Esophagus squamous epithelium (tissue), 5 donors: ENCODE measurements at places on chromosomes 2 and 18.

DNA sequence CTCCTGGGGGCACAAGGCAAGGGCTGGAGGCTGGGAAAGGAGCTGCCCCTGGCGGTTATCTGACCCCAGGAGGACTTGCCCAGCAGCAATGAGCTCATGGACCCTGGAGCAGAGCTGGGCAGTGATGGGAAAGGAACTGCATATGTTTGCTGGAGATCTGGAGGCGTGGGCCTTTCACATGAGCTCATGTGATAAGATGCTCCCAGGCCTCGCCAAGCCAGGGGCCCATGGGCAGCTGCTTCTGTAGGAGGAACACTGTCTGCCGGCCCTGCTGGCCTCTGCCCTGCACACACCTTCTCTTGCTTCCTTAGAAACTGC, 9.0 kb upstream of the NPPC start:
- no peaks in the 10 kb centered on the region for H3K36me3 ChIP-seq
- peaks cover 15% of the 10 kb centered on the region for H3K27me3 ChIP-seq
- no peaks in the 10 kb centered on the region for H3K4me1 ChIP-seq
- H3K27ac ChIP-seq: no peak overlapping the region
- no peak overlapping the region for H3K4me3 ChIP-seq

- H3K4me1 ChIP-seq: no peaks in the 10 kb centered on the region
- no peak for DNase-seq
- H3K36me3 ChIP-seq: peaks cover 26% of the 10 kb centered on the region
- H3K4me3 ChIP-seq: no peak overlapping the region
- no peak overlapping the region for H3K27ac ChIP-seq
These were observed 23.7 kb downstream of the RNF125 start for GRCh38 chr18:32042337-32042736.

- H3K27me3 ChIP-seq: no peaks in the 10 kb centered on the region
- DNase-seq: no peak
- no peaks in the 10 kb centered on the region for H3K4me1 ChIP-seq
- no peaks in the 10 kb centered on the region for H3K36me3 ChIP-seq
- H3K27ac ChIP-seq: peak overlapping the region; percentile 19
- H3K4me3 ChIP-seq: no peak overlapping the region
These were observed 86.6 kb downstream of the WDSUB1 start for GRCh38 chr2:159199761-159200465.

- no peaks in the 10 kb centered on the region for H3K36me3 ChIP-seq
- DNase-seq: no peak
- H3K4me3 ChIP-seq: peak overlapping the region; percentile 79
- H3K27ac ChIP-seq: peak overlapping the region; percentile 92
- H3K4me1 ChIP-seq: peaks cover 6% of the 10 kb centered on the region
These were observed 653 bp downstream of the MRPS9 start for GRCh38 chr2:105038383-105039061.

GRCh38 chr2:81835321-81836000, 1530.9 kb upstream of the LRRTM1 start:
- H3K4me1 ChIP-seq: no peaks in the 10 kb centered on the region
- no peaks in the 10 kb centered on the region for H3K27me3 ChIP-seq
- DNase-seq: no peak
- H3K27ac ChIP-seq: no peak overlapping the region

DNA sequence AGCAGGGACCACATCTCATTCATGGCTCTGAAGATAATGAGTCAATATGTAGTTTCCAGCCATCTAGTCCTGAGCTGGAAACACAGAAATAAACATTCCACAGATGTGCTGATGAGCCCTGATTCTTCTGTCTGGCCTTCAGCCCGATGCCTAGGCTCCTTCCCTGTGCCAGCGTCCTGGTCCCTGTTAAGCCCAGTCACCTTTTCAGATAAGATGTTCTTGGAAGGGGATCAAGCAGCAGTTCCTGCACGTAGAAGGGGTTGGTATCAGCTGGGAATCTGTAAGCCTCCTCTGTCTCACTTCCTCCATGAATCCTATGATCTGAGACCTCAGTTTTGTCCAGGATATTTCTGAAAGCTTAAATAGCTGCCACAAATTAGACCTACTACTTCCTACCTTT, 149.3 kb downstream of the TTC32 start:
- no peaks in the 10 kb centered on the region for H3K4me1 ChIP-seq
- no peaks in the 10 kb centered on the region for H3K27me3 ChIP-seq
- no peaks in the 10 kb centered on the region for H3K36me3 ChIP-seq
- H3K4me3 ChIP-seq: no peak overlapping the region
- no peak overlapping the region for H3K27ac ChIP-seq

DNA sequence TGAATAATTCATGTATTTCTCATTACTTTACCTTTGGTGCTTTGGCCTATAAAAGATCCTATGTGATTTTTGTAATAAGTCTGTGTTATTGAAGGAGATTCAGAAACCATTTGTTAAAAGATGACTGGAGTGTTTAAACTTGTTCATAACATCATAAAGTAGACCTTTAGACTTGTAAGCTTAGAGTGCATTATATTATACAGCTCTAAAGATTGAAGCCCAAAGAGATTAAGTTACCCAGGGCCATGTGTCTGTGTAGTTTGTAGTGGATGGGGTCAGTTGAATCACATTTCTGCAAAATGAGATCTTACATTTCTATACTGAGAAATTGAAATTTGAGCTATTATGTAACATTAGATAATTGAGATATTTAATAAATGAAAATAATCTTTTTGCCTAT, 60.2 kb upstream of the STON1 start:
- no peaks in the 10 kb centered on the region for H3K4me1 ChIP-seq
- no peaks in the 10 kb centered on the region for H3K27me3 ChIP-seq
- no peak for DNase-seq

GRCh38 chr2:71950256-71951082, 197.2 kb downstream of the CYP26B1 start:
- no peak overlapping the region for H3K4me3 ChIP-seq
- no peak for DNase-seq
- peaks cover 4% of the 10 kb centered on the region for H3K4me1 ChIP-seq
- no peaks in the 10 kb centered on the region for H3K36me3 ChIP-seq
- no peak overlapping the region for H3K27ac ChIP-seq
- H3K27me3 ChIP-seq: no peaks in the 10 kb centered on the region

DNA sequence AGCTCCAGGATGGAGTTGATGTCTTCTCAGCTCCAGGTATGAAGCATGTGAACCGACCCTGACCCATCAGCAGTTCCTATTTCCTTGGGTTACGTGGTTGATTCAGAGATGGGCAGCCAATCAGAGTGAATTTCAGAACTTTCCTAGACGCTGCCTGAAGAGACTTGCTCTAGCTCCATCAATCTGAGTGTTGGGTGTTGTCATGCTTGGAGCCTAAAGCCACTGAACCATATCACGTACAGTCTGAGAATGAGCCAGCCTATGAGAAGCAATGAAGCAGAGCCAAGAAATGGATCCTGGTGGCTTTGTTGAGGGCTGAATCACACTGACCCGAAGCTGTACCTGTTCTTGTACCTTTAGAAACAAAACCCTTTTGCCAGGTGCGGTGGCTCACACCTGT, 19.6 kb upstream of the KLF7 start:
- H3K4me1 ChIP-seq: no peaks in the 10 kb centered on the region
- no peak for DNase-seq
- H3K36me3 ChIP-seq: no peaks in the 10 kb centered on the region

GRCh38 chr2:175640655-175641054, 361.4 kb downstream of the LNPK start:
- no peaks in the 10 kb centered on the region for H3K4me1 ChIP-seq
- H3K27ac ChIP-seq: no peak overlapping the region

DNA sequence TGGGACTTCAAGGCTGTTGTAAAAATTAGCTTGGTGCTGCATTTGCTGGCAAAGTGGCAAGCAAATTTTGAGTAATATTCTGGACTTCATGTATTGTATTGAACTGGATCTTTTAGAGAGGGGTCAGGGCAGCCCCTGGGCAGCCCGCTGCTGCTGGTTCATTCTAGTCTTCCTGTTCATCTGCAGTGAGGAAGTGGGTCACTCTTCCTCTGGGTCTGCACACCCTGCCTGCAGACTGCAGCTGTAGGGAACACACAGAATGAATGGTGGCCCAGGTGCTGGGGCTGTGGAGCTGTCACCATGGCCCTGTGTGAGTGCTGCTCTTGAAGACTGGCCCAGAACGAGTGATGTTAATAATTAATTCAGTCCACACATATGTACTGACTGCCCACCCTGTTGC, 9.4 kb downstream of the SH3RF3 start:
- no peaks in the 10 kb centered on the region for H3K36me3 ChIP-seq
- H3K4me1 ChIP-seq: no peaks in the 10 kb centered on the region
- no peak overlapping the region for H3K27ac ChIP-seq
- no peak overlapping the region for H3K4me3 ChIP-seq

GRCh38 chr2:8938384-8938783, 65.1 kb downstream of the MBOAT2 start:
- no peaks in the 10 kb centered on the region for H3K27me3 ChIP-seq
- no peak overlapping the region for H3K27ac ChIP-seq
- H3K36me3 ChIP-seq: no peaks in the 10 kb centered on the region
- no peak for DNase-seq

DNA sequence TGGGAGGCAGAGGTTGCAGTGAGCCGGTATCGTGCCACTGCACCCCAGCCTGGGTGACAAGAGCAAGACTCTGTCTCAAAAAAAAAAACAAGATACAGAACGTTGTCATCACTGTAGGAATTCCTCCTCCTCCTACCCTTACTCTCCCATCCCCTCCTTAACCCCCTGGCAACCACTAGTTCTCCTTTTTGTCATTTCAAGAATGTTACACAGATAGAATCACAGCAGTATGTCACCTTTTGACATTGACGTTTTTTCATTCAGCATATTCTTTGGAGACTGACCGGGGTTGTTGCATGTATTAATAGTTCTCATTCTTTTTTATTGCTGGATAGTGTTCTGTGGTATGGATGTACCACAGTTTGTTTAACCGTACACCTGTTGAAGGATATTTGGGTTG, 32.4 kb downstream of the TTLL4 start:
- no peak overlapping the region for H3K4me3 ChIP-seq
- H3K36me3 ChIP-seq: peaks cover 25% of the 10 kb centered on the region
- H3K27me3 ChIP-seq: no peaks in the 10 kb centered on the region
- DNase-seq: no peak
- H3K27ac ChIP-seq: no peak overlapping the region

- no peak for DNase-seq
- H3K27me3 ChIP-seq: no peaks in the 10 kb centered on the region
- no peaks in the 10 kb centered on the region for H3K4me1 ChIP-seq
- no peak overlapping the region for H3K4me3 ChIP-seq
These were observed 119.7 kb downstream of the UPP2 start for GRCh38 chr2:158221063-158222020.

DNA sequence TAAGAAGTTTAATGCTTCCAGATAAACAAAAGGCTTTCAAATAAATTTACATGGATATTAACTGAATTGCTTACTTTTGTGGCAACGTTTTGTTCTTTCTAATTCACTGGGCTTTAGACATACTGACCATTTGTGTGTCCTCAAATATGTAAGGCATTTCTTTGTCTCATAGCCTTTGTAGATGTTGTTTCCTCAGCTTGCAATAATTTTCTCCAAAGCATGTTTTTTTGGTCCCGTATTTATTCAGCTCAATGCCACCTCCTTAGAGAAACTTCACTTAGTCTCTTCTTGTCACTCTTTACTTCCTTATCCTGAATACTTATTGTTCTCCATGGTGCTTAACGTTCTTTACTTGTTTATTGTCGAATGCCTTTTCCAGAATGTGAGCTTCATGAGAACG, 98.5 kb downstream of the NUP35 start:
- H3K4me3 ChIP-seq: no peak overlapping the region
- H3K27ac ChIP-seq: no peak overlapping the region
- H3K4me1 ChIP-seq: no peaks in the 10 kb centered on the region
- no peaks in the 10 kb centered on the region for H3K36me3 ChIP-seq

- H3K36me3 ChIP-seq: no peaks in the 10 kb centered on the region
- no peak overlapping the region for H3K27ac ChIP-seq
- DNase-seq: no peak
- no peak overlapping the region for H3K4me3 ChIP-seq
- no peaks in the 10 kb centered on the region for H3K4me1 ChIP-seq
- H3K27me3 ChIP-seq: no peaks in the 10 kb centered on the region
These were observed 51.2 kb downstream of the WDR75 start for GRCh38 chr2:189492451-189492850.

- no peak for DNase-seq
- H3K27ac ChIP-seq: no peak overlapping the region
- H3K4me3 ChIP-seq: no peak overlapping the region
- H3K4me1 ChIP-seq: no peaks in the 10 kb centered on the region
These were observed 139.3 kb upstream of the FBXO11 start for GRCh38 chr2:48045613-48046012.
